ENCODE measurements at places on chromosomes 12 and 14.

GRCh38 chr14:59251811-59252771 is 63.6 kb downstream of the DAAM1 start:
- DNase-seq: no peak

GRCh38 chr14:36588119-36588518 is 5.7 kb upstream of the NKX2-8 start:
- no peak for DNase-seq

GRCh38 chr14:35286707-35287106 is 5.5 kb upstream of the PSMA6 start:
- DNase-seq: no peak

DNA sequence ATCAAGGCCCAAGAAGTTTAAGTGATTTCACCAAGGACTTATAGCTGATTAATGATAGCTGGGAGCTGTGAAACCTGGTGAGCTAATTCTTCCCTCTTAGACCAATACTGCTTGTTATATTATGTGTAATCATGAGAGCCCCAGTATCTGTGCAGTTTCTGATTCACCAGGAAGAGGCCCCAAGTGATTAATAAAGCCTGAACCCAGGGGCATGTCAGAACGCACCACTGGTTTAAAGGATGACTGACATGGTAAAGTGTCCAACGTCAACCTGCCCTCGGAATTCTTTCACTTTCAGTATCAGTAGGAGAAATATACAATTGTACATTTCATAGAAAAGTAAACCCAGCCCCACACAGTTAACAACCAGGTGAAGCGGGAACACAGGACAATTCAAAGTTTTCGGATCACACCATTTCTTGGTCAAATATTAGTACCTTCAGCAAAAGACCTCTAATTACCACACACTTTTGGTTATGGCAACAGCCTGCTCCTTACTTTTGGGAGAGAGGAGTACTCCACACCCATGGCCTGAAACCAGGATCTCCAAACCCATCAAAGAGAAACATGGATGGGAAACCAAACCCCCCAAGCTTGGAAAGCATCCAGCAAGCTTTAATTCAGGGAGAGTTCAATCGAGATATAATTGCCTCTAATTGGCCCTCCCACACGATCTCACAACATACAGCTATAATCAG is 28.5 kb downstream of the TMCC3 start:
- DNase-seq: no peak

DNA sequence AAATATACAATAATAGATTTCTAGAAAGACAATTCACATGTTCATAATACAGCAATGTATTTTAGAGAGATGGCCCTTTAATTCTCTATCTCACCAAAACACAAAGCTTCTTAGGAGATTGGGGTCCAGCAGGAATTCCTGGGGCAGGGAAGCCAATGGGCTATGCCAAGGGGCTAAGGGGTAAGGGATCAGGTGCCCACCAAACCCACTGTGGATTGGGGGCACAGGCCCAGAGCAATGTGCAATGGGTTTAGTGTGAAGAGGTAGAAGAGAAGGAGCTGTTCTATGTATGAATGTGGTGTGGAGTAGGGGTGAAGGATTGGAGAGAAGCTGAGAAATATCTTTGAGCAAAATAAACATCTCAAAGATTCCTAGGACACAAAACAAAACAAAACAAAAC is 2.6 kb downstream of the HOXC13 start:
- no peak for DNase-seq

DNA sequence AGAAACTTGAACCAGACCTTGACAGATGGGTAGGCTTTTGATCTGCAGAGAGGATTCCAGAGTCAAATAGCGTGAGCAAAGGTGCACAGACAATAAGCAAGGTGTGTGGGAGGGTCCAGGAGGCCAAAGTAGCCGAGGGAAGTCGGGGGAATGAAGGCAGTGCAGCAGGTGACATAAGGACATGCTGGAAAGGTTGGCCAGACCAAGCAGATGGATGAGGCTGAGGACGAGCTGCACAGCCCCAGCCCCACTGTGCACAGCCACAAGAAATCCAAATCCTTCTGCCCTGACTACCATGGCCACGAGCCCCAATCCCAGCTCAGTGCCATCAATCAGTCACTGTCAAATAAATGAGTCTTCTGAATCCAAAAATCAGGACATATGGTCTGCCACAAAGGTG is 5.4 kb downstream of the TTC7B start:
- no peak for DNase-seq

GRCh38 chr12:71661977-71662530 is 1.6 kb downstream of the ZFC3H1 start:
- no peak for DNase-seq

Measured in NCI-H345 (cell line).